AG09309 (cell line): ENCODE measurements at places on chromosomes 2 and 18.

- no peak for DNase-seq
These were observed 87.6 kb downstream of the MRPS9 start for GRCh38 chr2:105125428-105125827.

DNA sequence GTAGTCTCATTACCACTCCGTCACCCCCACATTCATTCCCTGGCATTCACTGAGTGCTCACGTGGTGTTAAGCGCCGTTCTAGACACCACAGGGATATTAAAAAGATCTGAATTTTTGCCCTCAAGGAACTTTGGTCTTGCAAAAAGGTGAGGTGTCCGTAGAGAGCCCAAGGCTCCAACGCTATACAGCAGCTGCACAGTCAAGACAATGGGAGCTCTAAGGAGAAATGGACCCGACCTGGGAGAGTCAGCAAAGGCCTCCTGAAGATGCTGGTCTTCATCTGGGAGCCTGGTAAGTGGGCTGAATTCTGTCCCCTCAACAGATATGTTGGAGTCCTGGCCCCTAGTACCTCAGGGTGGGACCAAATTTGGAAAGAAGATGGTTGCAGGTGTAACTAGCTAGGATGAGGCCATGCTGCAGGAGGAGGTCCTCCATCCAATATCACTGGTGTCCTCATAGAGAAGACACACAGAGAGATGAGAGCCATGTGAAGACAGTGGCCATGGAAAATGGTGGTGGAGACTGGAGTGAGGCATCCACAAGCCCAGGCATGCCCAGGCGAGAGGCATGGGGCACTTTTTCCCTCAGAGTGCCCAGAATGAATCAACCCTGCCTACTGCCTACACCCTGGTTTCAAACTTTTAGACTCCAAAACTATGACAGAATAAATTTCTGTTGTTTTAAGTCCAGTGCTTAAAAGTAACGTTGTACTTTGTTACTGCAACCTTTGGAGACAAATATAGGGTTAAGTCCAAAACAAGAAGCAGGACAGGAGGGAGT, 247.3 kb downstream of the TTC32 start:
- DNase-seq = no peak

- DNase-seq = no peak
These were observed 97.5 kb upstream of the LDLRAD4 start for GRCh38 chr18:13120983-13121441.

- DNase-seq = no peak
These were observed 9.1 kb downstream of the SOX11 start for GRCh38 chr2:5701266-5701665.

GRCh38 chr18:37243741-37244140, 321.9 kb downstream of the CELF4 start:
- no peak for DNase-seq

DNA sequence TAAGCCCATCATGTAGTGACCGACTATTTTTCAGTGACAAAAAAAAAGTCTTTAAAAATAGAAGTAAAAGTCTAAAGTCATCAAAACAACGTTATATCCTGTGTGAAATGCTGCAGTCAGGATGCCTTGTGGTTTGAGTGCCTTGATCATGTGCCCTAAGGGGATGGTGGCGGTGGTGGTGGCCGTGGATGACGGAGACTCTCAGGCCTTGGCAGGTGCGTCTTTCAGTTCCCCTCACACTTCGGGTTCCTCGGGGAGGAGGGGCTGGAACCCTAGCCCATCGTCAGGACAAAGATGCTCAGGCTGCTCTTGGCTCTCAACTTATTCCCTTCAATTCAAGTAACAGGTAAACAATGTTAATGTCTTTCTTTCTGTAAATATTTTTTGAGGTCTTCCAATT, at the start of gene CD28:
Gene CD28, plus strand, starts transcription at position 237 of the 400 bp plus-strand sequence. Its CDS starts 58 bp downstream, at position 295.
- no peak for DNase-seq
